Liver (tissue), 10 donors: ENCODE measurements at places on chromosomes 5 and 9. TPM values are rescaled to one million over a fixed set of nuclear protein-coding genes. Genes with fewer than 3 reads are reported as not detected.

Gene GLE1
- polyA plus RNA-seq, result 10.0 TPM

Gene CARTPT
- polyA plus RNA-seq, result not detected

DNA sequence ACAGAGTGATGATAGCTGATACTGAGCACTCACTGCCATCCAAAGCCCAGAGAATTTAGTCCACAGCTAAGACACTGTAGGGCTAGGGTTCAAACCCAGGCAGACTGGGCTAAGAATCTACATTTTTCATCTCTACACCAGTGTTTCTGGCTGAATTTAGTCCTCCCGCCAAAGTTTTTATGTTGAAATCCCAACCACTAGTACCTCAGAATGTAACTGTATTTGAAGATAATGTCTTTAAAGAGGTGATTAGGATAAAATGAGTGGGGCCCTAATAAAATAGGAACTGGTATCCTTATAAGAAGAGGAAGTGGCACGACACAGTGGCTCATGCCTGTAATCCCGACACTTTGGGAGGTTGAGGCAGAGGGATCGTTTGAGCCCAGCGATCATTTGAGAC is 4.3 kb downstream of the GNA14 start:
- no peaks in the 10 kb centered on the region for H3K27me3 ChIP-seq
- no peak for DNase-seq
- no peak overlapping the region for H3K27ac ChIP-seq
- no peaks in the 10 kb centered on the region for H3K36me3 ChIP-seq
- H3K4me1 ChIP-seq, result peaks cover 7% of the 10 kb centered on the region

DNA sequence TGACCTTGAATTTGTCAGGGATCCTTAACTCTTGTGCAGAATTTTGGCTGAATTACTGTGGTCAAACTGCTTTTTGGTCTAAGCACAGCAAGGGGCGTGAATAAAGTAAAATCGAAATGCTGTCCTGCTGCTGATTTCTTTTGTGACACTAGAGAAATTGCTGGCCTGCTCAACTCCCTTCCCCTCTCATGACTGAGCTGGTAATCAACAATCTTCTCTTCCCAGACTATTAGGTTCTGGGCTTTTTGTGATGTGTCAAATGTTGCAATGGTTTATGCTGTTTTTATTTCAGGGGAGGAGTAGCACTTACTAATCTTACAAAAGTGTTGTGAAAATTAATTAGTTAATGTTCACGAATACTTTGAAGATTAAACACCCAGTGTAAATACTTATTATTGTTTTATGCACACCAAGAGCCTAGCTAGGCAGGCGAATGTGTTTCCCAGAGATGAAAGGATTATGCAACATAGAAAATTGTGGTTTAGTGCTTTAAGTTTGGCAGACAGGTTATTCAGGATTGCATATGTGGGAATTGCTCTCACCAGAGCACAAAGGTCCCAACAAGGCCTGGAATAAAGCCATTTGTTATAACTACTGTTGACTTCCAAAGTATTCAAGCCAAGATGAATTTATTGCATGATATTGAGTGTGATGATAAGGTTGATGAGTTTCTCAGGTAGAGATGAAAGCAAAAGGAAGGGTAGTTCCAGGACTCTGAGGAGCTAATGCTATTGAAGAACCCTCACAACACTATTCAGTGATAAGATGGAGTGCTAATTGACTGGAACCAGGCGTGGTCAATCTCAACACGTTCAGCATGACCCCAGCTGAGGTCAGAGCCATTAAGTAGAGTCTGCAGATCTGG is 280.7 kb upstream of the ZNF608 start:
- no peak overlapping the region for H3K4me3 ChIP-seq
- DNase-seq, result no peak
- H3K36me3 ChIP-seq, result no peaks in the 10 kb centered on the region
- H3K27me3 ChIP-seq, result no peaks in the 10 kb centered on the region
- H3K4me1 ChIP-seq, result peaks cover 11% of the 10 kb centered on the region
- no peak overlapping the region for H3K27ac ChIP-seq

DNA sequence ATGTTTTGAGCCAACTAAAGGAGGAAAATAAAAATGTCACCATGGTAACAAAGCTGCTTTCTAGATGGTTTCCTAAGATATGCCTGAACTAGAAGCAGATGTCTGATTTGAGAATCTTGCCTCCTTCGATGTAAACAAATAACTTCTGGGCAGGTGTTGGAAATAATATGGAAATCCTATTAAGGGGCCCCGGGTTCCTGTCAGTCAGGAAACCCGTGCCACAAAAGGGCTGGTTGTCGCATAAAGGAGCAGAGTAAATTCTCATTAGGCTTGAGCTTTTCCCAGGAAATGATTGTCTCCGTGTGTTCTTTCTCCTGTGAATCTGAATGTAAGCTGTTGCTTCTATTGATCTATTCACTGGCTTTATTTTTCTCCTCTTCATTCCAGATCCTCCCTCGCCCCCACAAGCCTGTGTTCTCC is 90.8 kb downstream of the TLE4 start:
- no peak overlapping the region for H3K4me3 ChIP-seq
- H3K36me3 ChIP-seq, result no peaks in the 10 kb centered on the region
- no peak overlapping the region for H3K27ac ChIP-seq
- no peaks in the 10 kb centered on the region for H3K27me3 ChIP-seq

Gene PCDHGB1
- 0.11 TPM for polyA plus RNA-seq

DNA sequence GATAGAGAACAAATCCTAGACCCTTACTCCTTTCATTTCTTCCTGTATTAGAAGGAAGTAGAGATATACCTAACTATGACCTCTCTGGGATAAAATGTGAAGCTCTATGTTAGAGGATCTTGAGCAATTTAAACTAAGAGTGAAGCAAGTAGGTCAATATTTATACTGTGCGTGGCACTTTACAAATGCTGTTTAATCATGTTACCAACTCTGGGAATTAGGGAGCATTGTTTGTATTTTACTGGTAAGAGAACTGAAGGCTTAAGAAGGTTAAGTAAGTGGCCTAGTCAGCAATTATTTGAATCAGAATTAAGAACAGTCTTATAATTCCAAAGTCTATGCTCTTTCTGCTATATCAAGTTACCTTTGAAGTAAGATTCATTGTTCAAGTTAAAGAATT is 12.0 kb downstream of the TNC start:
- H3K36me3 ChIP-seq, result no peaks in the 10 kb centered on the region
- H3K4me1 ChIP-seq, result peaks cover 32% of the 10 kb centered on the region
- peak overlapping the region; percentile 52 for H3K27ac ChIP-seq

DNA sequence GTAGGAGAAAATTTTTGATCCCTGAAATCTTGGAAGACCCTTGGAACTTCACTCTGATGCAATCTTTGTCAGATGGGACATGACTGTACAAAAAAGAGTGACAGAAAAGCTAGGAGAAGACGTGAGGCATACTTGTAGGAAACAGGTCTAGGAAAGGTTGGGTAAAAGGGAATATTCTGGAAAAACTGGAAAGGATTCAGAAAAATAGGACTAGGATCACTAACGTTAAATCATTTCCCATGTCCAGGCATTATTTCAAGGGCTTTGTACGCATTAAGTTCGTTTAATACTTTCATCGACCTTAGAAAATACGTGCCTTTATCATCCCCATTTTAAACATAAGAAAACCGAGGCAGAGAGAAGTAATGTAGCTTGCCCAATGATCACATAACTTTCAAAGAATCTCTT is 2.9 kb downstream of the ALDH1A1 start:
- peaks cover 63% of the 10 kb centered on the region for H3K4me1 ChIP-seq
- H3K36me3 ChIP-seq, result no peaks in the 10 kb centered on the region
- no peak for DNase-seq
- no peaks in the 10 kb centered on the region for H3K27me3 ChIP-seq

Gene GRXCR2
- polyA plus RNA-seq, result not detected
